ENCODE measurements at places on chromosomes 7 and 10.
A peak's percentile ranks its signal among the peaks of the same experiment; 100 is the strongest.

DNA sequence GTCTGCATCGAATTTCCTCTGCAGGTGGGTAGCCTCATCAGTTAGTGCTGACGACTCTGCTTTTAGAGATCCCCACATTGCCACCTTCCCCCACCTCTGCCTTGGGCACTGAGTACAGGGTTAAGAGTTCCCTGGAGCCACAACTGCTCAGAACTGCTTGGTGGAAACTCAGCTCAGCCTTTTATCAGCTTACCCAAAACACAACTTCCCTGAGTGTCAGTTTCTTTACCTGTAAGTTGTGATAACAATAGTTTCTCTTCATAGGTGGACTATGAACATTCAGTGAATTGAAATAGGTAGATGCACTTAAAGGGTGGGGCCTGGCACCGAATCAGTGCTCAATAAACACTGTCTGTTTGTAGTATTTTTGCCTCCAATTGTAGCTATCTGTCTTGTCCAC, 11.3 kb downstream of the ASB13 start:
- no peak for DNase-seq

GRCh38 chr7:74306730-74307469, 17.7 kb downstream of the CLIP2 start:
- DNase-seq, result no peak

- DNase-seq, result no peak
Measured at GRCh38 chr7:135744938-135745702, 3.5 kb downstream of the FAM180A start.

GRCh38 chr7:76354516-76354915, 4.3 kb downstream of the YWHAG start:
- DNase-seq, result no peak

DNA sequence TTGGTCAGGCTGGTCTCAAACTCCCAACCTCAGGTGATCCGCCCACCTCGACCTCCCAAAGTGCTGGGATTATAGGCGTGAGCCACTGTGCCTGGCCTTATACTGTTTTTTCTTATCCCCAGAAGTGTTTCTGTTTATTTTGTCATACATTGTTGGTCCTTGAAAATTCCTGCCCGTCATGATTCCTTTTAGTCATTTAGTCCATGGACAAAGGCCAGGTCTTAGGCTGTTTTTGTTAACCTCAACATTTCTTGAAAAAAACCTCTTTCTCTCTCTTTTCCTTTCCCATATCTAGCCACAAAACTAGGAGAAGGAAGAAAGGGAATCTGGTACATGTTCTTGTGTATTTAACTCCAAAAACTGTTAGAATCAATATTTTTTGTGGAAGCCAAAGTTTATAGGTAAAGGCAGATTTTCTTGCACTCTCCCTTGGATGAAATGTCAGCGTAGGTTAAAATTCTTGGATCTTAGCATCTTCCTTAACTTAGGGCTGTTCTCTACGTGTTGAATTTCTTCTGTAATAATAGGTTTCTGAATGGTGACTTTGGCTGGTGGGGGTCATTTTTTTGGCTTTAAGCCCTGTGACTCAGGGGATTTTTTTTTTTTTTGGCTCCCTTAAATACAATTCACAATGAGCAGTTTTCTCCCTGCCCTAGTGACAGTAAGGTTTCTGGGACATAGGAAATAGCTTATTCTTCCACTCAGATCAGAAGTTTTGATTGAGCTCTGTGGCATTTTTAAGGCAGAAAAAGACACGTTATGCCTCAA, 500.8 kb downstream of the AUTS2 start:
- DNase-seq, result no peak

DNA sequence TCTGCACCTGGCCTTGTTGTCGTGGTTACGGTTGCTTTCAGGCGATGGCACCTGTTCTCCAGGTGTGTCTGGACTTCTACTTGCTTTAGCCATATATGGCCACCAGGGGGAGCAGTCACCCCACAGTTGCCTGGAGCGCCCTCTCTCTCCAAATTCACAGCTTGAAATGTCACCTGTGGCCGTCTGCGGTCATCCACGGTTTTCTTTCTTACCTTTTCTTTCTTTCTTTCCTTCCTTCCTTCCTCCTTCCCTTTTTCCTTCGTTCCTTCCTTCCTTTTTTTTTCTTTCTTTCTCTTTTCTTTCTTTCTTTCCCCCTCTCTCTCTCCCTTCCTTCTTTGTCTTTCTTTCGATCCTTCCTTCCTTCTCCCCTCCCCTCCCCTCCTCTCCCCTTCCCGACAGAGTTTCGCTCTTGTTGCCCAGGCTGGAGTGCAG, 150.5 kb upstream of the VKORC1L1 start:
- DNase-seq, result no peak

- DNase-seq, result no peak
Measured at GRCh38 chr7:11779864-11780674, 51.9 kb downstream of the THSD7A start.

DNA sequence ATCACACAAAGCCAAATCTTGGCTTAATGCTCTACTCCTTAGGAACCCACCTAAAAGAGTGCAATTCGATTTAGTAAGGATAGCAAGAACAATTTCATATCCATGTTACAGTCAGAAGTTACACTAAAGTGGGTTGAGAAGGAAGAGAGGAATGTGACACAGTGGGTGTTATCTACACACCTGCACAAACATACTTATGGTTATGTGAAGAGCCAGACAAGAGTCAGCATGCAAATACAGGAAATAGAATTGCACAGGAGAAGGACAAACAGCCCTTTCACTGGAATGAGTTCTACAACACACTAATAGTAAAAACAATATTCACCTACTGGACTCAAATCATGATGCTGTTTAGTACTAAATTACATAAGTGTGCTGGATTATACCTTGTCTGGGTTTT, 262.8 kb downstream of the DGKB start:
- no peak for DNase-seq

- peak; percentile 88 for DNase-seq
Measured at GRCh38 chr10:95755511-95756004, 405 bp upstream of the ENTPD1 start.

GRCh38 chr7:147524726-147525250, 1065.8 kb upstream of the C7orf33 start:
- DNase-seq, result no peak

DNA sequence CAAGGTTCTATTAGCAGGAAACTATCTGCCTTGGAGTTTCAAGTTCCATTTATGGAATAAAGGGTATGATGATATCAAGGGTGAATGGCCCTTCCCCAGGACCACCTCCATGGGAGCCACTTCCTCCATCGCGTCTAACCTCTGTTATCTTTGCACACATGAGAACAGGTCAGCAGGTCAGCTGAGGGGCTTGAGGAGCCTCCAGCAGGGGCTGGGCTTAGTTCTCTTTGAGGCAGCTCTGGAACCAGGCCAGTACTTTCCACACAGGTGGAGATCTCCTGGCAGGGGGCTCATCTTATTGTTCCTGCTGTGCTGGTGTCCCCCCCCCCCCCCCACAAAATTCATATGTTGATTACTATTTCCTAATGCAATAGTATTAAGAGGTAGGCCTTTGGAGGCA, 472.2 kb upstream of the ZMIZ1 start:
- DNase-seq, result no peak

DNA sequence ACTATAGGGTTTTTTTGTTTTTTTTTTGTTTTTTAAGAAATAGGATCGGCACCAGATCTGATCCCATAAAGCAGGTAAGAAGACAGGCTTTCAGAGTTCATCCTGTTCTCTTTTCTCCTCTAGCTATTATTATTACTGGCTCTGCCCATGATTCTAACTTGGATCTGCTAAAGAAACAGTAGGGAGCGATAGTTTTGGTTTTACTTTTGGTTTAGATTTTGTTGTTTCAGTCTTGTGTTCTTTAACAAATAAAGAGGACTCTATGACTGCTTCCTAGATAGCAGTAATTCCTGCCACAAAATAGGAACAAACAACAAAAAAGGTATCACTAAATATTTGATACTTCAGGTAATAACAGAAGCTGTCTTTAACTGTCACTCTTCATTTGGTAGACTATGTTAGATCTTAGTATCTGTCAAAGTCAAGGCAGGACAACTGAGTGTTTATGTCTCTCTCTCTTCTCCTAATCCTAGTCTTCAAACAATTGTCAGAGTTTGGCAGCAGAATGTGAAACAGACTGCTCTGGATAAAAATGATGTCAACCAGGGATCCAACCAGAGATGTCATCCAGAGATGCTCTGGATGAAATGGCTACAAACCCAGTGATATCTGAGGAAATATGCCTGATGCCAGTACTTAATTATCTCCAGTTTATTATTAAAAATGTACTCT, 99.8 kb downstream of the KMT2C start:
- DNase-seq, result no peak

- DNase-seq, result no peak
Measured at GRCh38 chr10:23869996-23870395, 338.9 kb upstream of the KIAA1217 start.

DNA sequence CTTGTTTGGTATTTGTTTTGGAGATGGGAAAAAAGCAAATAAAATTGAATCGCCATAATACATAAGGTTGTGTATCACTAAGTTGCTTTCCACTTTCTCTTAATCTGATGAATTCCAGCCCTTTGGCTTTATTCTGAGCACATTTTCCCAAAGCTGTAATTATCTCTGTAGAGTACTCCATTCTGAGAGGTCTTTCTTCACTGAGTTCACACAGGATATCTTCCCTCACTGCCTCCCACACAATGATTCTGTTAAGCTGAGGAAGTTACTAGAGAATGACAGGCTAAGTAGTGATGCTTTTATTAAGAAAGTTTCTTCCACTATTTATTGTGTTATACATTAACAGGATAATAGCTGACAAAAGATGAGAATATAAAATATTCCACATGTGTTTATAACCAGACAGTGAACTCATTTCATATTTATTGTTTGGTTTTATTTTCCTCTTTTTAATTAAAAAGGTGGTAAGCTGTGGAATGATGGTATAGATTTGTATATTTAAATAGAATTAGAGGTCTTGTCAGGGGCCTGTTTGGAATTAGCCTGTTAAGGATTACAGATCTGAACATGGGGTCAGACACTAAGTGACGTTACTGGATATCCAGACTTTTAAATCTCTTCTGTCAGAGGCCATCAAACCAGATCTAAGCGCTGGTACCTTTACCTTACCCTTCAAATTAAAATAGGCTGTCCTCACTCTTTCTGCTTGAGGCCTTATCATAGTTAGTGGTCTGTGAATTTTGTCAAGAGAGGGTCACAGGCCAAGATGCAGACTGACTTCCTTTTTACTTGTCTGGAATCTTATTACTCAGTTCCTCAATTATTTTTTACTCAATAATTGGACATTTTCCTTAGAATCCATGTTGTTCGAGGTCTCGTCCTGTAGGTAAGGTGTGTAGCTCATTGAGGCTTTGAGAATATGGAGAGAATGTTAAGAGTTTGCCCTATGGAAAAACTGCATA, 8.4 kb downstream of the PLXDC2 start:
- no peak for DNase-seq

GRCh38 chr10:48932831-48933664, 6.6 kb downstream of the LRRC18 start:
- DNase-seq, result no peak

DNA sequence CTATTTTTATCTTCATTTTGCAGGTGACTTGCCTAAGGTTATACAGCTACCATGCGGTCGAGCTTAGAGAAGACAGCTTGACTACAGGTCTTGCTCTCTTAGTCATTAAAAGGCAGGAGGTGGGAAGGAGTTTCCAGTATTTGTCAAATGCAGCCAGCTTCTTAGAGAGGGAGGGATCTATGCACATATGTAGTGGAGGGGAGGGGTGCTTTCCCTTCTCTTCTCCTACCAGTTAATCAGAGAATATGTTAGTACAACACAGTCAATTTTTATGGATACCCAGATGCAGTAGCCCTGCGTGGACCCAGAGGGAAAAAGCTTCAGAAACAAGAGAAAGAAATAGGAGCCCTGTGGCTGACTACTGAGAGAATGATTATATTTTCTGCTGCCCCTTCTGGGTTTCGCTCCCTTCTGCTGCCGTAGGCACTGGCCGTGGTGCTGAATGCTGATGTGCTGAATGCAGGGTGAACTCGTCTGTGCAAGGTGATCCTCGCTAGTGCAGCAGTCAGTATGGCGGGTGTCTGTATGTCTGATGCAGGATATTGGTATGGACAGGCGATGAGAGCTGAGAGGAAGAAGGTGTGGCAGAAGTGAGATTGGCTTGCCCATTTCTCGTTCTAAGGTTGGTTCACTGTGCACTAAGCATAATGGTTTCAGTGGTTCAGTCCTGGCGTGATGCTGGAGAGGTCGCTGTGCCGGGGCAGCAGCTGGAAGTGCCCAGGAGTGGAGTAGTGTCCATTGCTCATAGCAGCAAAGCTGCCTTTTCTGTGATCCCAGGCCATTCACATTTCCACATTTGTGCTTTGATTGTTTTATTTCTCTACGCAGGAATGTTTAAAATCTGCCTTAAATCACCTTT, 189.2 kb upstream of the PODXL start:
- no peak for DNase-seq

DNA sequence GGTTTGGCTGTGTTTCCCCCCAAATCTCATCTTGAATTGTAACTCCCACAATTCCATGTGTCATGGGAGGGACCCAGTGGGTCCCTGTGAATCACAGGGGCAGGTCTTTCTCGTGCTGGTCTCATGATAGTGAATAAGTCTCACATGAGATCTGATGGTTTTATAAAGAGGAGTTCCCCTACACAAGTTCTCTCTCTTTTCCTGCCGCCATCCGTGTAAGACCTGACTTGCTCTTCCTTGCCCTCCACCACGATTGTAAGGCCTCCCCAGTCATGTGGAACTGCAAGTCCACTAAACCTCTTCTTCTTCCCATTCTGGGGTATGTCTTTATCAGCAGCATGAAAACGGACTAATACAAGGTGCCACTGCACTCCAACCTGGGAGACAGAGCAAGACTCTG, 329.2 kb downstream of the TNS3 start:
- no peak for DNase-seq

DNA sequence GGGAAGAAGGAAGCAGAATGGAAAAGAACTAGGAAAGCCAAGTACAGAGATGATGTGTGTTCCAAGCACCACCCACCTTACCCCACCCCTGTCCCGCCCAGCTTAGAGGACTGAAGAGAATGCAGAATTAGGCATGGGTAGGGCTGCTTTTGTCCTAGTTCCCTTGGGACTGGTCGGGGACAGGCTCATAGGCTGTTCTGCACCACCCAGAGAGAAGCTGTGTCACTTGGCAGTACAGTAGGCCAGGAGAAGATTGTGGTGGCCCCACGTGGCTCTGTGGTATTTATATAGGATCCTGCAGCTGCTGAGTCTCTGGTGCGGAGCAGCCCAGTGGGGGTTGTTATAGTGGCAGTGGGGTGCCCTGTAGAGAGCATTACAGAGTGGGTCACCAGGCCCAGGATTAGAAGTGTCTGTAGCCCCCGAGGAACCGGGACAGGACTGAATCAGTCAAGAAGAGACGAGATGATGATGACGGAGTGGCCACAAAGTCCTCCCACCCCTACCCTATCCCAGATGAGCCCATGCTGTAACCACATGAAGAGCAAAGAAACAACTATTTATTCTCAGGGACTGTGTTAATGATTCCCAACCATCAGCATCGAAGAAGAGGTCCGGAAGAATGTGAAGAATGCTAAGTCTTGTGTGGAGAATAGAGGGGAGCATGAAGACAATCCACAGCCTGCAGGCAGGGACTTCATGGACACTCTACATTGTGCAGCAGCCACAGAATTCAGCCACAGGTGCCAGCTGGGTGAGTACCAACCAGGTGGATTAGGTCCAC, 88.9 kb downstream of the C1GALT1 start:
- no peak for DNase-seq

GRCh38 chr10:120511165-120511564, 54.1 kb downstream of the PLPP4 start:
- no peak for DNase-seq

Data from HL-60 (cell line).